ENCODE measurements at places on chromosomes 2 and 18.

DNA sequence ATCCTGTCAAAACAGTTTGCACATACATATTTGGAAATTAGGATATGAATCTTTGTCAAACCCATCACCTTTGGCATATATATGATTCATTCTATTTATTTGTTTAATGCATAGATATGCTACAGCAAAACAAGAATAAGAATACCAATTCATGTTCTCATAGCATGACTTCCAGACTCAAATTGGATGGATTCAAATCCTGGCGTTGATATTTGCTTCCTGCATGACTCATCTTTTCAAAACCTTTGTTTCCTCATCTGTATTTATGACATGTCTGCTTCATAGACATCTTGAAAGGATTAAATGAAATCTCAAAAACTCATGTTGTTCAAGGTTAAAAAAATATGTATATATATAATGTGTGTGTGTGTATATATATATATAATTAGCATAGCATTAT lies 261.3 kb downstream of the MBD5 start:
- no peak for DNase-seq

GRCh38 chr2:22901471-22902179 lies 483.4 kb upstream of the KLHL29 start:
- DNase-seq, result no peak

GRCh38 chr2:35454966-35455638 lies 900.5 kb upstream of the CRIM1 start:
- no peak for DNase-seq

DNA sequence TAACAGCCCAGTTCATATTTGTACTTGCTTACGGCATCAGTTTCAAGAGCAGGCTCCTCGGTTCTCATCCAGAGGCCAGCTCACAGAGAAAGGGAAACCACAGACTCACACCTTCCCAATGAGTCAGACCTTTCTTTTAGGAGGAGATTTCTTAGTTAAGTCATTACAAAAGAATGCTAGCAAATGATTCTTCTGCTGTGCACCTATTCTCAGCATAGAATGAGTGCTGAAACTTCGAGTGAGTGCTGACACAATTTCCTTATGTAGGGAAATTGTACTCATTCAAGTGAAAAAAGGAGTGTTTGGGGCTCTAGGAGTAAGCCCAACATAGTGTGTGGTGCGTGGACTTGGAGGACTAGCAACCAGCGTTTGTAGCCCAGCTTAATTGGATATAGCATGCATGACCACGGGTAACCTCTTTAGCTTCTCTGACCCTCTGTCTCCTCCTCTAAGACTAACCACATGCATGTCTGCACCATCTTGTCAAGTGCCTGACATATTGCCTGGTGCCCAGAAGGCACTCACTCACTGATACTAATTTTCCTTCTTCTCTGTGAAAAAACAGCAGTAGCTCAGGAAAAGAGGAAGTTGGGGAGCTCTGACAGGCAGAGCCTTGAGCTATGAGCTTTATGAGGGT lies 87.0 kb downstream of the ALPK2 start:
- peak; percentile 52 for DNase-seq

GRCh38 chr2:240397924-240398645 lies 37.4 kb upstream of the GPC1 start:
- no peak for DNase-seq

DNA sequence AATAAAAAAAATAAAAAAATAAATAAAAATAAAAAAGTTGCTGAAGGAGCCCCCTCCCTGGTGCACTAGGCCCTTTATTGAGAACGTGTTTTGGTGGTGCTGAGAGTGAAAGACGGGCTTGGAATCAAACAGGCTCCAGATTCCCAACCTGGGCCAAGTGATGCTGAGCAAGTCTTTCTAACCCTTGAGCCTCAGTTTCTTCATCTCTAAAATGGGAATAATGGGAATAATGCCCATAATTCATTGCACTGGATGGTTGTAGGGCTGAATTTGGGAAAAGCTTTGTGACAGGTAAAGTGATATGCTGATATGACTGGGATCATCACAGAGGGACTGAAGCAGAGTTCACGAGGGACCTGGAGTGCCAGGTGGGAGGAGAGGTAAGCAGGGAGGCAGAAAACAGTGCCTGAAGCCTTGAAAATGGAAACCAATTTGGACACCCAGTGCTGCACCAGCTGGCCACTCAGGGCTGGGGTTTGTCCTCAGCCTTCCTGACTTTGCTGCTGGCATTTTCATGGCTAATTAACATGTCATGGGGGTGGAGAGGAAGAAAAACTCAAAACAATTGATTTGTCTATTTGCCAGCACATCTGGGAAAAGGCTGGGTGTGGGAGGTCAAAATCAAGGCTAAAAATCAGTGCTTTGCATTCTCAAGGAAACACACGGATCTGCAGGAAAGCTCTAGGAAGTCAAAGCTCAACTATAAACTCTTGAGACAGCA lies 241.3 kb downstream of the LOXHD1 start:
- DNase-seq, result no peak

GRCh38 chr2:112640800-112641675 lies 4.7 kb upstream of the SLC20A1 start:
- no peak for DNase-seq
